Liver (tissue), 10 donors: ENCODE measurements at places on chromosomes 6 and 20. TPM values are rescaled to one million over a fixed set of nuclear protein-coding genes. Genes with fewer than 3 reads are reported as not detected.
A peak's percentile ranks its signal among the peaks of the same experiment; 100 is the strongest.

Gene OR2J2
- total RNA-seq: not detected

Gene BPIFA3
- total RNA-seq: not detected

Gene KHDC1L
- not detected for total RNA-seq

Gene TFAP2D
- total RNA-seq: not detected

DNA sequence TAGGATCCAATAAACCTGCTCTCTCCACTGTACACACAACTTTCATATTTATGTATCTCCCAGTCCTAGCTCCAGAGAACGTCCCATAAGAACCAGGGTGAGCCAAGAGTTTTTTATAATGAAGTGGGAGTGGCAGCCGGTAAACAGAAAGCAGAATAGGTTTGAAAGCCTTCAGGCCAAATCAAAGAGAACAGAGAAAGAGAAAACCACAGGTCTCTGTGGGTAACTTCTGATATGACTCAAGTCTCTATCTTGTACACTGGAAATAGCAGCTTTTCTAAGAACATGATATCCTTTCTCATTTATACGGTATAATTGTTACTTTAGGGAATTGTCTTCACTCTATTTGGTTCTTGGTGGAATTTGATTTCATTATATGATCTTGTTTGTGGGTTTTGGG, 273.6 kb downstream of the PACRG start:
- DNase-seq: no peak

DNA sequence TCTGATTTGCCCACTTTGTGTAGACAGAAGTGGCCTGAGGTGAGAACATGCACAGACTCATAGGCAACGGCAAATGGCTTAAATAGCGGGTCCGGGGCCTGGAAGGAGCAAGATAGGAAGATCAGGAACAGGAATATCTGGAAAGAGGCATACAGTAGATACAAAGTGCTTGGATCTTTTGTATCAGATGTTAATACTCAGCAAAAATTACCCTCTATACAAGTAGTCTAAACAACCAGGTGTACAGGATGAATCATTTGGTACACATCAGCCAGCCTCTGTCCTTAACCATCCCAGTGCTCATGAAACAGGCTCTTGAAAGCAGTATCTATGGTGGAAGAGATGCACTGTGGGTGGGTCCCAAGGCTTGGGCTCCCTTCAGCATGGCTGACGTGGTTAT, 28.9 kb upstream of the HLA-C start:
- DNase-seq: no peak

Gene DEFB124
- not detected for total RNA-seq

GRCh38 chr6:67160820-67161219, 1453.8 kb upstream of the EYS start:
- no peak for DNase-seq

Gene NOX3
- not detected for total RNA-seq

GRCh38 chr6:33252759-33253158, 18.9 kb downstream of the VPS52 start:
- no peak for DNase-seq

DNA sequence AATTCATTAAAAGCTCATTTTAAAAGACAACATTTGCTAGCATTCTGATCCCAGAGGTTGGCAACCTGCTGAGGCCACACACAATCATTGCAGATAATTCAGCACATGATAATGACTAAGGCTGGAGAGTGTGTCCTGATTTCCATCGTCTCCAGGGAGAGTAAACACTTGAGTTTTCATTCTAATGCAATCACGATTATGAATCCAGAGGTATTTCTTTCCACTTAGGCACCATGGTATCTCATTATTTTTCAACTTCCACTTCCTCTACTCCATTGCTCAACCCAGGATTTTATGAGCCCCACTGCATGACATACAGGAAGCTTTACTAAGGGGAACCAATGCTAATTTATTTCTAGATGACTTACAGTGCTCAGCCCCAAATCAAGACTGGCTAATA, 273.8 kb upstream of the AGPAT4 start:
- no peak for DNase-seq

GRCh38 chr6:36130667-36131510, 576 bp downstream of the MAPK13 start:
- peak; percentile 67 for DNase-seq

GRCh38 chr20:62243106-62243505, 4.8 kb downstream of the OSBPL2 start:
- DNase-seq: no peak

Gene PI16
- 0.25 TPM for total RNA-seq

Gene FAM162B
- total RNA-seq: 0.56 TPM

DNA sequence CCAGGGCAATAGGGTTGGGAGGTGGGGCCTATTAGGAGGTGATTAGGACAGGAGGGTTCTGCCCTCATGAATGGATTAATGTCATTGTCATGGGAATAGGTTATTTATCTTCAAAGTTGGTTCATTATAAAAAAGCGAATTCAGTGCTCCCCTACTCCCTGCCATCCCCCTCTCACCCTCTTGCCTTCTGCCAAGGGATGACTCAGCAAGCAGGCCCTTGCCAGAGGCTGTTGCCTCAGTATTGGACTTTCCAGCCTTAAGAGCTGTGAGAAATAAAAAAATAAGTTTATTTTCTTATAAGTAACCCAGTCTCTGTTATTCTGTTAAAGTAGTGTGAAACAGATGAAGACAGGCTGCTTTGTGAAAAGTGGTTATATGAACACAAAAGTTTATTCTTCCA, 381.1 kb upstream of the ZFP64 start:
- no peak for DNase-seq

Gene TTK
- total RNA-seq: 21.1 TPM

DNA sequence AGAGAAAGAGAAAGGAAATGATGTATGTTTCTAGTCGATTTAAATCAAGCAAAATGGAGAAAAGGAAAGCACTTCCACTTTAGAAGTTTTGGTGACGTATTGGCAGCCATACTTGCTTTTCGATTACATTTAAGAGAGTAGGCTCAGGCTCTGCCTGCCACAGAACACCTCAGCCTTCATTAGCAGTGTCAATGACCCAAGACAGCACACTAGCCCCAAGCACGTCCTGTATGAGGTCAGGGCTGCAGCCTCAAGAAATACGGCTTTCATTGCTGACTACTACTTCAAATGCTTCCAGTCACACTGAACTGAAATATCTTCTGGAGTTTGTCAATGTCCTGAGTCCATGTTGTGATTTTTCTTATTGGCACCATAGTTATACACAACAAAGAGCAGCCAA, 285.3 kb downstream of the EYA4 start:
- DNase-seq: no peak

Gene BPI
- 10.3 TPM for total RNA-seq

GRCh38 chr6:170444056-170444591, 109.0 kb downstream of the PSMB1 start:
- DNase-seq: no peak

Gene ADA
- 7.7 TPM for total RNA-seq

Gene DPPA5
- not detected for total RNA-seq
